ENCODE measurements at places on chromosomes 1 and 21. TPM values are rescaled to one million over a fixed set of nuclear protein-coding genes. Genes with fewer than 3 reads are reported as not detected.
A peak's percentile ranks its signal among the peaks of the same experiment; 100 is the strongest.

C1orf52 gene
- 35.8 TPM for total RNA-seq

RASAL2 gene
- 29.5 TPM for total RNA-seq

COL8A2 gene
- total RNA-seq: 3.3 TPM

FAM131C gene
- 2.0 TPM for total RNA-seq

AUNIP gene
- total RNA-seq: 15.1 TPM

DNA sequence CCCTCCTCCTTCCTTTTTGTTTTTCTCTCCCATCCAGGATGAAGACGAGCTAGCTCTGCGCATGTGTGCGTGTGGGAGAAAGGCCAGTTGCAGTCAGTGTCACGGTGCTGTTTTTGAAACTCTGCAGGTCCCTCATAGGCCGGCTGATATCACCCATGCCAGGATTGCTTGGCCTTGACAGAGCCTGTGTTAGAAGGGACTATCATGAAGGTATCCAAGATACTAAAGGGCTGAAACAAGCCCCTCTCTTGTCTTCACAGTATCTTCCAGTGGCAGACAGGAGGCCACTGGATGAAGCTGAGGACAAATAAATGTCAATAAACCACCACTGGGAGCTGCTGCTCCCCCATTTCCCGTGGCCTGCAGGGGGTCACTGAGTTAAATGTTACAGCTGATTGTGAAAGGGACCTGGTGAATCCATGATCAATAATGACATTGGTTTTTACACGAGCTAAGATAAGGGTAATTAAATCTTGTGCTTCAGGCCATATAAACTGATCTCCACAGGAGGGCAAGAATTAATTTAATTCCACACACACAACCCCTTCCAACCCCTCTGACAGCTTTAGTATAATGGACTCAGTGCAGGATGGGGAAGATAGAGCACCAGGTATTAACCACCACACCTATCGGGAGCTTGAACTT lies 64.6 kb upstream of the TARBP1 start:
- H3K27me3 ChIP-seq: no peaks in the 10 kb centered on the region
- no peak overlapping the region for H3K4me3 ChIP-seq
- no peaks in the 10 kb centered on the region for H3K36me3 ChIP-seq
- DNase-seq: no peak

DNA sequence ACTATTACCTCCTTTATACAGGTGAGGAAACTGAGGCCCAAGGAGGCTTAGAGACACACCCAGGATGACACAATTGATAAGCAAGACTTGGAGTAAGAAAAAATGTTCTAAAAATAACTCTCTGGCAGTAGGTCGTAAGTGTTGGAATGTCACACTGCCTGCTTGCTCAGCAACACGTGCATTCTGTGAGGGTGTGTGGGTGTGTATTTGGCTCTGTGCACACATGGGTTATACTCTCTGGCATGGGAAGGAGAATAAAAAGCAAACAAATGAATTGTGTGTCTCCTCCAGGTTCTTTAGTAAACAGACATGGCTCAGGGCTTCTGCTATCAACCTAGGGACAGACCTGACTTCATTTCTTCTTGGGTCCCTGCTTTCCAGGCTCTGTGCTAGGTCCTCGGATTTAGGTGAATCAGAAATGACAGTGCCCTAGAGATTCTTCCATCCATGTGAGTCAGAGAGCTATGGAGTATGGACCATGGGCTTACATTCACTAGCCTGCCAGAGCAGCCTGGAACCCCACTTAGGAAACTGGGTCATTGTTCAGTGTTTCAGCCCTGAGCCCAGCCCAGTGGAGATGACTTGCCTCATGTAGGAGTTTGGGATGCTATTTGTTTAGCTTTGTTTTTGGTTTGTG lies 72.4 kb downstream of the ELAVL4 start:
- H3K4me3 ChIP-seq: no peak overlapping the region
- peaks cover 4% of the 10 kb centered on the region for H3K27me3 ChIP-seq
- H3K4me1 ChIP-seq: peaks cover 21% of the 10 kb centered on the region
- H3K36me3 ChIP-seq: no peaks in the 10 kb centered on the region
- no peak overlapping the region for H3K27ac ChIP-seq

DNA sequence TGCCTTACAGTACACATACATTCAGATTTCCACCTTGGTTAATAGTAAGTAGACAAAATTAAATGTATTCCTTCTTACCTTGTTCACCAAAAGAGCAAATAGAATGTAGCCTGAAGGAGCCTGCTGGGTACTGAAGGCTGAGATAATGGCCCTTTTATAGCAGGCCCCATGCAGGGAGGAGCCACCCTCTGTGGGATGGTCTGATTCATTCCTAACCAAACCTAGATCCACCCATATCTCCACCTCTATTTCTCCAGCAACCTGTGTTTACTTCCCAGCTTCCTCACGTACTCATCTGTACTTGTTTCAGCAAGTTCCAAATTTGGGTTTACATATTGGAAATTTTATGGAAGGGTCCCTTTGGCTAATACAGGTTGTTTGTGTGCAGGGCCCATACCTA lies at the start of gene FLG:
Gene FLG (minus strand): TSS at position 129 of the 400 bp plus-strand sequence. CDS start 9,783 bp downstream, outside the sequence.
- no peak for DNase-seq
- H3K27me3 ChIP-seq: no peaks in the 10 kb centered on the region
- H3K4me3 ChIP-seq: no peak within 1 kb of the TSS
- peaks cover 38% of the 10 kb centered on the region for H3K36me3 ChIP-seq
- H3K4me1 ChIP-seq: no peaks in the 10 kb centered on the region

DNA sequence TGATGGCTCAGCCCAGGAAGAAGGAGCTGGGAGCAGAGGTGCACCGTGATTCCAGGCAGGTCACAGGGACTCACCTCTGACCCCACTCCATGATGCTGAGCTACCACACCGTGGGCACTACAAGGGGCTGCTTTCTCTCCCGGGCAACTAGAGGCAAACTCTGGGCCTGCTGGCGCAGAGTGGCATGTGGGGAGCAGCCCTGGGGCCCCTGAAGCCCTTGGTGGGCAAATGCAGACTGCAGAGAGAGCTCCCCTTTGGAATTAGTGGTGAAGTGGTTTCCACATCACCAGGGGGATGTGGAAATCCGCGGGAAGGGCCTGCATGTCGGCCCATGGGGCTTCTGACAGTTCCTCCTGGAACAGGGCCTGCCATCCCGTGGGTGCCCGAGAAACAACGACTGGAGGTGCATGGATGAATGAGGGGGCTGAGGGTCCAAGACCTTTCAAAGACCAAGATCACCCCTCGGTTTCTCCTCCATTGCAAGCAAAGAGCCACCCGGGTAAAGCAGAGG lies 11.8 kb upstream of the MMEL1 start:
- H3K36me3 ChIP-seq: peaks cover 11% of the 10 kb centered on the region
- H3K4me1 ChIP-seq: no peaks in the 10 kb centered on the region
- no peak overlapping the region for H3K27ac ChIP-seq
- H3K4me3 ChIP-seq: no peak overlapping the region
- peaks cover 6% of the 10 kb centered on the region for H3K27me3 ChIP-seq

DNA sequence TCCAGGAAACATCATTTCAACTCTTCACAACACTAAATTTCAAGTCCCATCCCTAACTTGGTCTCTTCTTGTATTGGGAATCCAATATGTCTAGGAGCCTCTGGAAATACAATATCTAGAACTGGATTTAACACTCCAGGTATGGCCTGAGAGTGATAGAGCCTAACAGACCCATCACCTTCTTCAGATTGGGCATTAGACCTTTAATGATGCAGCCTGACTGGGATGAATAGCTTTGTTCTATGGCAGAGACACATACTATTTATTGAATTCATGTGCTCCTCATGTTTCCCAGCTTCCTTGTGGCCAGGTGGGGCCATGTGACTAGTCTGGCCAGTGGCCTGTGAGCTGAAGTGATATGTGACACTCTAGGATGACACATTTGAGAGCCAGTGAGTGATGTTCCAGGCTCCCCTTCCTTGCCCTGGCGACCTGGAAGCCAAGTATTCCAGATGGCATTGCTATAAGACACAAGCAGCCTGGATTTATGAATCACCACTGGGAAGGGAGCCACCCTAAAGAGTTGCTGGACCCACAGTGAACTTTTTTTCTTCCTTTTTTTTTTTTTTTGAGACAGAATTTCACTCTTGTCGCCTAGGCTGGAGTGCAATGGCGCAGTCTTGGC lies 31.0 kb upstream of the POU3F1 start:
- no peak for DNase-seq
- H3K4me1 ChIP-seq: peaks cover 44% of the 10 kb centered on the region
- no peak overlapping the region for H3K27ac ChIP-seq
- no peaks in the 10 kb centered on the region for H3K27me3 ChIP-seq
- no peak overlapping the region for H3K4me3 ChIP-seq

DNA sequence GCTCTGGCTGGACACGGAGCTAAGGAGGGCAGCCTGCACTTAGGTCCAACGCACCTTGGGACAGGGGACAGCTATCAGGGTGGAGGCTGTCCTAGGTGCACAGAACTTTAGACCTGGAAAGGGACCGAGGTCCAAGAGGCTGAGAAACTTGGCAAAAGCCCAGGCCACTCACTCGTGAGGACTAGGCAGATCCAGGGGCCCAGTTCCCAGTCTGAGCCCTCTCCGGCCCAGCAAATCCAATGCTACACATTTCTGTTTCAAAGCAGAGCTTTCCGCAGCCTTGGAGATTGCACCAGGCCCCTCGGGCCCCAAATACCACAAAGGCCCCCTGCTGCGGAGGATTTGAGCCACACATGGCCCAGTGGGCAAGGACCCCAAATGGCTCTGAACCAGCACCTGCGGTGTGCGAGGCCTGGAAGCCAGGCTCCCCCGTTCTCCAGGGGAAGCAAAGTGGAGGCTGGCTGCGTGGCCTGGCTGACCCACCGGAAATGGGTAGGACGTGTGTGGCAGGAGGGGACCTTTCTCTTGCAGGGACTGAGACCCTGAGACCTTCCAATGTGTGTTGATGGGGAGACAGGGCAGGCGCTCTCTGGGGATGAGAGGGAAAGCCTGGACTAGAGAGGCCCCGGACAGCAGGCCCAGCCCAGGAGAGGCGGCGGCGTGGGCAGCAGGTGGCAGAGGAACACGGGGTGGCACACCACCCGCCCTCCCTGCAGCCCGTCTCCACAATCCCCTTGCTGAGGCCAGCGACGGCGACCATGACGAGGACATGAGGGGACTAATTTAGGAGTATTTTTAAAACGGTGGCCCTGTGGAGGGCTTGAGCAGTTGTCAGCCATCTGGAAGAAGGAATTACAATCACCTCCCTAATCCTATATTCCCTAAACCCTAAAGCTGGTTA lies 118.7 kb downstream of the CASZ1 start:
- no peaks in the 10 kb centered on the region for H3K27me3 ChIP-seq
- H3K36me3 ChIP-seq: no peaks in the 10 kb centered on the region
- DNase-seq: peak; percentile 53
- H3K4me1 ChIP-seq: peaks cover 48% of the 10 kb centered on the region
- no peak overlapping the region for H3K4me3 ChIP-seq

- no peak overlapping the region for H3K4me3 ChIP-seq
- no peak overlapping the region for H3K27ac ChIP-seq
- H3K27me3 ChIP-seq: no peaks in the 10 kb centered on the region
- peaks cover 27% of the 10 kb centered on the region for H3K4me1 ChIP-seq
Observed at GRCh38 chr1:9316512-9316911, 23.8 kb downstream of the SPSB1 start.

DNA sequence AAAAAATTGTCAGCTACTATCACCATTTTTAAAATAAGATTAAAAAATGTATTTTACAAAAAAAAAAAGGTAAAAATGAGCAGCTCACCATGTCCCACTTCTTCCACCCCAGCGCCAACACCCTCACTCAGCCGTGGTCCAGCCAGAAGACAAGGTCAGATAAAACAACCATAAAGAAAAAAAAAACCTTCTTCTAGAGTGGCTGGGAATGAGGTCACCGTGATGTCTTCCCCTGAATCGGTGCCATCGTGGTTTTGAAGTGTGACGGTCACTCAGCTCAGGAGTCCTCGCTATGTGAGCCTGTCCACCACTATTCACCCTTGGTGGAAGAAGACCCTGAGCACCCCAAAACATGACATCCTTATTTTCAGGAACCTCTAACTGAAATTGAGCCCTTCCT lies 38.1 kb downstream of the B3GALT5 start:
- H3K36me3 ChIP-seq: peaks cover 95% of the 10 kb centered on the region
- H3K4me1 ChIP-seq: peaks cover 12% of the 10 kb centered on the region
- H3K4me3 ChIP-seq: no peak overlapping the region
- no peak overlapping the region for H3K27ac ChIP-seq
- no peaks in the 10 kb centered on the region for H3K27me3 ChIP-seq
- DNase-seq: no peak

DNA sequence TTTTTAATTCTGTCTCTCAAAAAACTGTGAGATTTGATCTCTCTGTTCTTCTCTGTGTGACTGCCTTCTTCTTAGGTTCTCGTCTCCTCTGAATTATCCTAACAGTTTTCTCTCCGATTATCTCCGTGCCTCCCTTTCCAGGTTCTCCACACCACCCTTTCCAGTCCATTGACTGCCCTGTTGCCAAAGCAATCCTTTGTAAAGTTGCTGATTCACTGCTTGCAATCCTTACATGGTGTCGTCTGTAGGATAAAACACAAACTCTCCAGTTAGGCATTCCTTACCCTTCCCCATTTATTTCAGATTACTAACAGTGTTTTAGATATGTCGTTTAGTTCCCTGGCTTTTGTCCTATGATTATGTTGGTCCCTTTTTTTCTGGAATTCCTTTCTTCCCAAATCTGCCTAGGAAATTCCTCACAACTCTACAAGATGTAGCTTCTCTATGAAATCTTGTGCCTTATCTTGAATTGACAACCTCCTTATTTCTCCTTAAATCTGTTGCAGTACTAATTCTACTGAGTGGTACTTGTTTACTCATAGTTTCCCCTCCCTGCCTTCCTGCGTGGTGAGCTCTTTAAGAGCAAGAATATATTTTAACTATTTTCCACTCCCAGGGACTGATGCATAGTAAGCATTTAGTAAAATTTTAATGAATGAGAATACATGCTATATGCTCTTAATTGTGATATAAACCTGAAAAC lies 22.3 kb downstream of the RCOR3 start:
- no peak overlapping the region for H3K27ac ChIP-seq
- H3K27me3 ChIP-seq: no peaks in the 10 kb centered on the region
- no peak for DNase-seq
- no peaks in the 10 kb centered on the region for H3K4me1 ChIP-seq
- H3K36me3 ChIP-seq: peaks cover 32% of the 10 kb centered on the region
- no peak overlapping the region for H3K4me3 ChIP-seq

GRCh38 chr1:9589144-9589718 lies 520 bp downstream of the TMEM201 start:
- no peak overlapping the region for H3K27ac ChIP-seq
- H3K27me3 ChIP-seq: no peaks in the 10 kb centered on the region
- peaks cover 42% of the 10 kb centered on the region for H3K4me1 ChIP-seq
- H3K36me3 ChIP-seq: peaks cover under 1% of the 10 kb centered on the region
- no peak for DNase-seq

- H3K27me3 ChIP-seq: peaks cover 5% of the 10 kb centered on the region
- DNase-seq: no peak
Observed at GRCh38 chr1:207502726-207503125, 6.8 kb downstream of the CR1 start.
